ENCODE measurements at places on chromosomes 4 and X.

- DNase-seq, result no peak
These were observed 20.4 kb upstream of the FMR1NB start for GRCh38 chrX:147960722-147961121.

- no peak for DNase-seq
These were observed 16.1 kb downstream of the MED14 start for GRCh38 chrX:40719218-40719617.

GRCh38 chr4:133969202-133969848 lies 232.3 kb downstream of the PABPC4L start:
- DNase-seq, result no peak

- no peak for DNase-seq
These were observed 4.5 kb downstream of the DTHD1 start for GRCh38 chr4:36285784-36286480.

DNA sequence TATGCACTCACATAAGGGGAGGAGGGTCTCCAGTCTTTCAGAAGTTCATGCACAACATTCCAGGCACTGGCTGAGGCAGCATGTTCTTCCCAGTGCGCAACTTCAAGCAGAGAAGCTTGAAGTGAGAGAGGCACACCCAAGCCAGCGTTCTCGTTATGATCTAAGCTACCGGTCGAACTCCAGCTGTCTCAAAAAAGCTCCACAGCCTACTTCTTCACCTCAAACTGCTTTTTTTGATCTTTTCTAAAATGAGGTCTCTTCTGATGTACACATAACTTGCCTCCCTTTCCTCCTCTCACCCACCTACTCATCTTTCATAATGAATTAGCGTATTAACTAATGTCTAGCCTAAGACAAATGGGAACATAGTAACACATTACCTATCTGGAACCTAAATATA lies 25.3 kb downstream of the GPC4 start:
- DNase-seq, result no peak

DNA sequence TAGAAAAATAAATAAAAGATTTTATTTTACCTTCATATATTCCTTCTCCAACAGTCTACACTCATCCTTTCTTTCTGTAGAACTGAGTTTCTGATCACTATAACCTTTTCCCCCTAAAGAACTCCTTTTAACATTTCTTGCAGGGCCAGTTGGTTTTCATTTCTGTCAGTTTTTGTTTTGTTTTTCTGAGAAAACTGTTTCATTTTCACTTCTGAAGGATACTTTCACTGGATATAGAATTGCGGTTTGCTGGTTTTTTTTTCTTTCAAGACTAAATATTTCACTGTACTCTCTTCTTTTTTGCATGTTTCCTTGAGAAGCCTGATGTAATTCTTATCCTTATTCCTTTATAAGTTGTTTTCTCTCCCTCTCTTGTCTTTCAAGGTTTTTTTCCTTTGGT lies 90.4 kb upstream of the EOLA2 start:
- DNase-seq, result no peak

GRCh38 chrX:118370921-118371624 lies 25.2 kb downstream of the WDR44 start:
- DNase-seq, result no peak

DNA sequence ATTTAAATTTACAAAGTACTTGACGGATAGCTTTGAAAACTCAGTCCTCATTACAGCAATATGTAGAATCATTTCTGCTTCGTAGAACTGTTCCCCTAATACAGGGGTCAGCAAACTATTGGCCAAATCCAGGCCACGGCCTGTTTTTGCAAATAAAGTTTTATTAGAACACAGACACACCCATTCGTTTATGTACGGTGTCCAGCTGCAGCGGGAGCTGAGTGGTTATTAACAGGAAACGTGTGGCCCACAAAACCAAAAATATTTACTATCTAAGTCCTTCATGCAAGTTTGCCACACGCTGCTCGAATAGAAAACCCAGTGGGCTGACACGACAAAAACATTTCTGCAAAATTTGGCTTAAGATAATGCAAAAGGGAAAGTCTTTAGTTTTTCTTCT lies 146.5 kb downstream of the AFAP1 start:
- no peak for DNase-seq

- no peak for DNase-seq
These were observed 39.5 kb upstream of the CD40LG start for GRCh38 chrX:136608295-136608933.

GRCh38 chrX:117511379-117511778 lies 605.2 kb downstream of the KLHL13 start:
- no peak for DNase-seq

DNA sequence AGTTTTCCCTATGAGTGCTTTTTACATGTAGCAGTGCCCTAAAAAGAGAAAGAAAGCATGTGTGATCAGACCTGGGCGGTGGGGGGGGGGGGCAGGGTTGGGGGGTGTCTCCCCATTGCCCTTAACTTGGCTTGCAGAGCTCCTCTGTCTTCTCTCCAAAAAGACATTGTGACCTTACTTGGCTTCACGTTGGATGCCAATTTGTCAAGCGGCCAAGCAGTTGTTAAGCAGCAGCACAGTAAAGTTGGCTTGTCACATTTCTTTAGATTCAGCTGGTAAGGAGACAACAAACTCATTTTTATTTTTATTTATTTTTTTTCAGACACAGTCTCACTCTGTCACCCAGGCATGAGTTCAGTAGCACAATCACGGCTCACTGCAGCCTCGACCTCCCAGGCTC lies 57.3 kb upstream of the ZNF157 start:
- no peak for DNase-seq

DNA sequence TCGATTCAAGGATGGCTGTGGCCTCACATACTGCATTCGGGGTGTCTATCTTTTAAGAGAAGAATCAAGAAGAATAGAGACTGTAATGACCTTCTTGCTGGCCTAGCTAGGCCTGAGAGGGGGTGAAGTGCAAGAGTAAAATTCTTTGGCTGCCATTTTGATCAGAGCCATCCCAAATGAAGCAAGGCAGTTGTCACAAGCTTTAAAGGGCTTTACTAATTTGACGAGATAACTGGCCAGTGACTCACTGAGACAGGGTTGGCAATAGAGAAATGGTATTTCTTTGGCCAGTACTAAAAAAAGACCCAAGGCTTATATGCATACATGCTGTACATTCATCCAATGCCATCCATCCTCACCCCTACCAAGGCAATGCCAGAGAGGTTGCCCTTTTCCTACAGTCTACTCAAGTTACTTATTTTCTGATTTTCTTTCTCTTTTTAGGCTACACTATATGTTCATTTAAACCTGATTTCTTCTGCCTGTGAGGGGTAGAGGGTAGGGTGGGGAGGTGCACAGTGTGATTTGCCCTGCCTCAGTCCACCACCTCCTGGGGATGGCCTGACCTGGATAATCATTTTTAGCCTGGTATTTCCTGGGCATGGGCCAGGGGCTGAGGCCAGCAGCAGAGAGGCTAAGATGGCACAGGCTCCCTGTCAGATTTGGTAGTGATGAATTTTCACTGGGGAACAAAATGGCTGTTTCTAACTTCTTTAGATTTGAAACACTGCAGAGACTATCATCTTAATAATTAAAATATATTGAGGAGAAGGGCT lies 32.2 kb downstream of the ATG4A start:
- no peak for DNase-seq

- no peak for DNase-seq
These were observed 30.5 kb upstream of the NEUROG2 start for GRCh38 chr4:112546476-112546875.

DNA sequence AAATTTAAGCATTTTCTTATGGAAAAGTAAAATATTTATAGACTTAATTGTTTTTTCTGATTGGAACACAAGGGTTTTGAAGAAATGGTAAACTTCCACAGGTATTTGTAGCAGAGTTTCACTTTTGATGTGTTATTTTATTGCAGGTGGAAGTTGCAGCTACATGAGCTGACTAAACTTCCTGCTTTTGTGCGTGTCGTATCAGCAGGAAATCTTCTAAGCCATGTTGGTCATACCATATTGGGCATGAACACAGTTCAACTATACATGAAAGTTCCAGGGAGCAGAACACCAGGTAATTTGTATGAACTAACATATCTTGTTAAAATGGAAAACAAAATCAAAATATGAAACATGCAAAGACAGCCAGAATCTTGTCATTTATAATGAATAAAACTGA lies 117.4 kb downstream of the DIPK2B start:
- DNase-seq, result no peak

DNA sequence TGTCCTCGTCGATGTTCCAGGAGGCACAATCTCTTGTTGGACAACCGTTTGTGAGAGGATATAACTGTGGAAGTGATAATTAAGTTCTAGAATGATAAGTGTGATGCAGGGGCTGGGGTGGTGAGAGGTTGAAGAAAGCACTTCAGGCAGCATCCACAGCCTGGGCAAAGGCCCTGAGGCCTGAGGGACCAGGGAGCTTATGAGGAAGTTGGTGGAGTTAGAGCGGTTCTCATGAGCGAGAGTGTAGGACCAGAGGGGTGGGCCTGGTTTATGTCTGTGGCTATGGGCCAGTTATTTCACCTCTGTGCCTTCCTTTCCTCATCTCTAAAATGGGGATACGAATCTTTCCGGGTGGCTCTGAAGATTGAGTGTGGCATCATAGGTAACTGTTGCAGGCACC lies 2.7 kb downstream of the CCDC120 start:
- DNase-seq, result no peak

DNA sequence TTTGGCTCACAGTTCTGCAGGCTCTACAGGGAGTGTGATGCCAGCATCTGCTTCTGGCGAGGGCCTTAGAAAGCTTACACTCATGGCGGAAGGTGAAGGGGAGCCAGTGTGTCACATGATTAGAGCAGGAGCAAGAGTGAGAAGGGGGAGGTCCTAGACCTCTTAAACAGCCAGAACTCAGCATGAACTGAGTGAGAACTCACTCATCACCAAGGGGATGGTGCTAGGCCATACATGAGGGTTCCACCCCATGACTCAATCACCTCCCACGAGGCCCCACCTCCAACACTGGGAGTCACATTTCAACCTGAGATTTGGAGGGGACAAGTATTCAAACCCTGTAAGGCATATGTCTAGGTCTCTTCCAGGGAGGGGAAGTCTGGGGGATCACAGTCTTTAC lies 33.4 kb downstream of the SPRY1 start:
- DNase-seq, result no peak

DNA sequence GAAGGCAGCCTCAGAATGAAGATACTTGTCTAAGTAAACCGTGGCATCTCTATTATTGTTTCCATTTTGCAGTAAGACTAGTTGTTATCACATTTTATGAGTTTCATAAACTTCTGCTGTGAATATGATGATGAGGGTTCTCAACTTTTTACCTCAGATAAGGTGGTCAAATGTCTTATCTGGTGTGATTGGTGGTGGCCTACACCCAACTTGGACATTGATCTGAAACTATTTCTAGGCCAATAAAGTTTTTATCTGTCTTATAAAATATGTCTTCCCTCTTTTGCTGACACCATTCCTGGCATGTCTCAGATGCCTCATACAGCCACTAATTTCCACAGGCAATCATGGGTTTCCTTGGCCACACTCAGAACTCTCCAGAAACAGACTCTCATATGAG lies 480.3 kb upstream of the NR3C2 start:
- DNase-seq, result no peak

GRCh38 chr4:138736362-138736761 lies 279.2 kb upstream of the NOCT start:
- no peak for DNase-seq

DNA sequence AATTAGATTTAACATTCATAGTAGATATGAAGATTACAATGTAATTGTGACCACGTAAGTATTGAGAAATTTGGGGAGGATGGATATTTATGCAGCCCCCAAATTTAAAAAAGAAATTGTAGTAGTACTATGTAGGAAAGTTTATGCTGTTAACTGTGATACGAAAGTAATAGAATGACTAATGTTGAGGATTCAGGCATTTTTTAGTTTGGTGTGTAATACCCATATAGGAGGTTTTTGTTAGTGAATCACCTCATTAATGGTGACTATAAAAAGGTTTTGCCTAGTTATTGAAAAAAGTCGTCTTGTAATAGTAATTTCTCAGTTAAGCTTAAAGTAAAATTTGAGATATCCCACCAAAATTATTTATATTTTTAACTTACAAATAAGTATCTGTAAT lies 67.2 kb downstream of the SMARCAD1 start:
- DNase-seq, result no peak

GRCh38 chr4:108466936-108467902 lies 153.2 kb upstream of the RPL34 start:
- no peak for DNase-seq

GRCh38 chrX:25558137-25558536 lies 542.4 kb upstream of the ARX start:
- DNase-seq, result no peak

DNA sequence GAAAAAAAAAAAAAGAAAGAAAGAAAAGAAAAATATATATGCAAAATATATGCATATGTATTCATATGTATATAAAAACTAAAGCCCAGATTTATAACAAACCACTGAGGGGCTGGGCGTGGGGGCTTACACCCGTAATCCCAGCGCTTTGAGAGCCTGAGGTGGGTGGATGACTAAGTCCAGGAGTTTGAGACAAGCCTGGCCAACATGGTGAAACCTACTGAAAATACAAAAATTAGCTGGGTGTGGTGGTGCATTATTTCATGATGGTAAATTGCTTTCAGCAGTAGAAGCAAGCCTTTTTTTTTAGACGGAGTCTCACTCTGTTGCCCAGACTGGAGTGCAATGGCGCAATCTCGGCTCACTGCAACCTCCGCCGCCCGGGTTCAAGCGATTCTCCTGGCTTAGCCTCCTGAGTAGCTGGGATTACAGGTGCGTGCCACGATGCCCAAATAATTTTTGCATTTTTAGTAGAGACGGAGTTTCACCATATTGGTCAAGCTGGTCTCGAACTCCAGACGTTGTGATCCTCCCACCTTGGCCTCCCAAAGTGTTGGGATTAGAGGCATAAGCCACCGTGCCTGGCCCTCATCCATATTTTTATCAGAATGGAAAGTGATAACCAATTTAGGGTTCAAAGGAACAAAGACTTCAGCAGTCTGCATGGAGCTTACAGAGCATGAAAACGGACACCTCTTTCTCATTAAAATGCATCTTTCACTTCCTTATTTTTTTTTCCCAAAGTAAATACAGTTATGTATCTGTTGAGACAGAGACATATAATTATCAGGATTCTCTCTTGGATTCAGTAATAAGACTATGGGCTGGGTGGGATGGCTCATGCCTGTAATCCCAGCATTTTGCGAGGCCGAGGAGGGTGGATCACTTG lies 27.7 kb upstream of the MOB1B start:
- DNase-seq, result no peak

DNA sequence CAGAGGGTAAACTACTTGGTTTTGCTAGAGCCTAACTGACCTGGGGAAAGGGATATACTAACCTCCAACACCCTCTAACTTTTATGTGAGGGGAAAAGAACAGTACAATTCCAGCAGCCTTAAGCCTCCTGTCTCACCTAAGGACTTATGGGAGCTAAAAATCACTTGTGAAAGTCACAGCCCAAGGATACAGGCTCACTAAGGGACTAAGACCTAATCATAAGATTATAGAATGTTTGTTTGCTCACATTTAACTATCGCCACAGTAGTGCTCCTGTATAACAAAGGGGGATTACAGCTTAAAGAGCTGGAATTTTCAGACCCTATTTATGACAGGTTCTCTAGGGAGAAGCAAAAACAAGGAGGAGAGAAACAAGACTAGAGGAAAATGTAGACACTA lies 548.7 kb downstream of the DACH2 start:
- no peak for DNase-seq
